ENCODE measurements at places on chromosomes 4 and X.

DNA sequence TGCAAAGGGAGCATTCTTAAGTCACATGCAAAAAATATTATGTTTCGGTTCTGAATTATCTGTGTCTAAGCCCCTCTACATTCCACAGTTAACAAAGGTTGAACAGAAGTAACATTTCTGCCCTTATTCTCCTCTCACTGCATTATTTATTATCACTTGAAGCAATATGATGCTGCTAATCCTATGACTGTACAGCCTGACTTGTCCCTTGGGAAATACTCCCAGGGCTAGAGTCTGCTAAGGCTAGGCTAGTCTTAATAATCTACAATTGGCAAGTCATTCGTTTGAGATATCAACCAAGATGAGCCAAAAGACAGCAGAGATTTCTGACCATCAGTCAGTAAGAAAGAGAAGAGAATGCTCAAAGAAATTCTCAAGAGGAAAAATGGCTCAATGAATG, 226.9 kb upstream of the HCCS start:
- DNase-seq, result no peak

DNA sequence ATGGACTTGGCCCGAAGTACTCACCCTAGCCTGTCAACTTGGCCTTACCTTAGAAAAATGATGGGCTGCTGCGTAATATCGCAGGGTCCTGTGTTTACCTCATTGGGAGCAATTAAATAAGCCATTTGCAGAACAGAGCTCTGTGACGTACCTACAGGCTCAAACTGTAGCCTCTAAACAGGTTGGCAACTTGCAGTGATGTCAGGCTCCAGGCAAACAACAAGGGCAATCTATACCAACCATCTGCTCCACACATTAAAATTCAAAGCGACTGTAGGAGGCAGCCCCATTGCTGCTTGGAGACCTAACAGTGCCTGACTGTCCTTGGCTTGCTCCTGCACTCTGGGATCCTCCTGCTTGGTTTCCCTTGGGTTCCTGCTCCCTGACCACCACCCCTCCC, 17.2 kb downstream of the VGLL1 start:
- no peak for DNase-seq

GRCh38 chr4:17203797-17204196, 305.4 kb upstream of the LDB2 start:
- DNase-seq, result no peak

- no peak for DNase-seq
Measured at GRCh38 chr4:81142744-81143143, 72.3 kb downstream of the PRKG2 start.

DNA sequence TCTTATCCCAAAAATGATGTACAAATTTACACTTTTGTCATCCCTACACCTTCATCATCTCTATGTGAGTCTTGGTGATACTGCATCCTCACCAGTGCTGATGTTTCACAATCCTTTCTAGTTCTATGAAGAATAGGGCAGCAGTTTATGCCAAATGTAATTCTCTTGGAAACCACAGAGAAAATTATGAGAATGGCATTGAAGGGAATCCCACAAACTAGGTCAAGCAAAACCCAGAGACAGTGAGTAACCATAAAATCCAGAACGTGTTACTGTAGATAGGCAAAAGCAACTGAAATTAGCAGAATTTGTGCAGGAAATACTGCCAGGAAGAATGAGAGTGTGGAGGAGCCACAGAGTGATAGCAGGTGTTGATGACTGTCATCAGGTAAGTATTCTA, 24.5 kb downstream of the IL15 start:
- no peak for DNase-seq

DNA sequence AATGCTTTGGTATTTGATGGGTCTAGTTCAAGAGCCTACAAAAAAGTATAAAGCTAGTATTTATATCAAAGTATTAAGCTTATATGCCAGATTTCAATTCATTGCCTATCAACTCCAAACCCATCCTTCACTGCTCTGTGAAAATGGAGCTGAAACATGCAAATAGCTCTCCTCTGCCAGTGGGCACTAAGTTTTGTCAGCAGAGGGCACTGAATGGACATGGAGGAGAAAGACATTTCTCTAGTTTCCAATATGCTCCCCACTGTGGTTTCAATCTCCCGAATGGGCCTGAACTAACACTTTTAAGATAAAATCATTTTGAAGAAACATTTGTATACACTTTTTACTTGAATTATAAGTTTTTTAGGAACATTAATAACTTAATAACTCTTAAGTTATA, 12.4 kb downstream of the PPID start:
- no peak for DNase-seq

DNA sequence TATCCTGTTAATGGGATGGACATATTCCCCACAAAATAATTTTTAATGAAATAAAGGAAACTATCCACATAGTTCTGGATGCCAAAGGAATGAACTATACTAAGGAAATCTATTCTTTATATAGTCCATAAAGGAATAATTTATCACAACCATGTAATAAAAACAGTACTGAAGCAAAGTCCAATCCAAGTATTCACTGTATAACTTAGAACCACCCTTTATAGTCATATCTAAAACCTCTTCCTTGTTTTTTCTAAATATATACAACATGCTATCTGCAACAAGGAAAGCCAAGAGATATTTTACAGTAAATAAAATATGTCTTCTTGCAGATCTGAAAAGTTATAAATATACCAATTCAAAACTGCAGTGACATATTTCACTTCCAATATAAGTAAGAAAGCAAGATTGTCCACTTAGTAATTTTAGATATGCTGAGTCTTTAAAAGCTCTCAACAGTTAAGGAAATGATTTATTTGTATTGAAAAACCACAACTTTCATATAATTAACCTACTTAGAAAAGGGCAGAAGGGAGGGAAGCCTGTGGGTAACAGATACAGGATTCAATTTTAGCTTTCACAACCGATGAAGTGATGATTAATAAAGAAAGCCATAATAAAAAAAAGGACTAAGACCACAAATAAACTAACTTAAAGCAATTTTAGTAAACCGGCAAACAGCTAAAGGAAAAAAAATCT, 8.0 kb downstream of the NR3C2 start:
- no peak for DNase-seq

- DNase-seq, result no peak
Measured at GRCh38 chrX:133655275-133656265, 240.3 kb upstream of the GPC4 start.

DNA sequence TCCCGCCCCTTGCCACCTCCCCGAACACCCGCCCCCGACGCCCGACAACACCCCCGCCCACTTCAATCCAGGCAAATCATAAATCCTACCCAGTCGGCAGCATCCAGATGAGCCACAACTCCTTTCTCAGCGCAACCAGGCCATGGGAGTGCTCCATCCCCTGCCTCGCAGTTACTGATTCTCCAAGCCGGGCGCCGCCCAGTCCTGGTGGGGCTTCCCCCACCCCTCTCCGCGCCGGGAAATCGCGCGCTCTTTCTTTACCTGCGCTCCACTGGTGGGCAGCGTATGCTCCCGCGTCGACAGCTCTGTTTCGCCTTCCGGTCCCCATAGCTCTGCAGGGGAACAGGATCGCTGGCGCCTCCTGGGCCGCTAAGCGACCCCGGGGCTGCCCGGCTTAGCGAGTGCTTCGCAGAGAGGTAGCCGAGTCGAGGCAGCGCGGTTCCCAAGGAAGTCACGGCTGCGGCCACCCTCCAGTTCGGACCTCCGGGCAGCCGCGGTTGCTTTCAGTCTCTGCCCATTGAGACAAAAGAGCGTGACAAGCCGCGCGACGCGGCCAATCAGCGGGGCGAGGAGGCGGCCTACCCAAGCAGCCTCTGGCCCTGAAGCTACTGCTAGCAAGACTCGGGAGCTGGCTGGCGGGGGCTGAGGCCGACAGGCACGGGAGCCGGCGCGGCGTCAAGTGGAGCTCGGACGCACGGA, 43.7 kb upstream of the TMSB15B start:
- peak; percentile 63 for DNase-seq

DNA sequence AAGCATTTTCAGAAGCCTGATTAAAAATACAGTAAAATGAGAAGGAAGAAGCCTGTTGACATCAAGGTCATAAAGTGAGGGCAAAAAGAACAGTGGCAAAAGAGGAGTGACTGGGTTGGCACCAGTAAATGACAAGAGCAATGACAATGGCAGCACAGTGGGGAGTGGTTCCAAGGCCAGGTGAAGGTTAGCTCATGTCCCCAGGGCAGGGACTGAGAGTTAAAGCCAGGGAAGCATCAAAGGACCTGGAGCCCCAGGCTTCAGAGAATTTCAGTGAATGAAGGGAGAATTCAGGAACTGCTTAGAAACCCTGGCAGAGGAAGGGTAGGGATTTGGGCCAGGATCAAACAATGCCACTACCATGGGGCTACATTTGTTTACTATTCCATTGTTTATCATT, 8.8 kb upstream of the PIGA start:
- no peak for DNase-seq

DNA sequence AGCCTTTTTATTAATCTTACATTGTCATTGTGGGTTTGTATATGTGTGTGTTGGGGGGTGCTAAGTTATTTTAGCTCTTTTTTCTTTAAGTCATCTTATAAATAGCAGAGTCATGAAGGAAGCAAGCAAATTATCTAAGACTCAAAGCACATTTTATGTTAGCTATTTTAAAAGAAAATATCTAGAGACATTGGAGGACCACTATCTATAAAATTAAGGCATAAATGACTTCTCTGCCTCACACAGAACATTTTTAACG, 3.7 kb upstream of the PPBP start:
- no peak for DNase-seq

DNA sequence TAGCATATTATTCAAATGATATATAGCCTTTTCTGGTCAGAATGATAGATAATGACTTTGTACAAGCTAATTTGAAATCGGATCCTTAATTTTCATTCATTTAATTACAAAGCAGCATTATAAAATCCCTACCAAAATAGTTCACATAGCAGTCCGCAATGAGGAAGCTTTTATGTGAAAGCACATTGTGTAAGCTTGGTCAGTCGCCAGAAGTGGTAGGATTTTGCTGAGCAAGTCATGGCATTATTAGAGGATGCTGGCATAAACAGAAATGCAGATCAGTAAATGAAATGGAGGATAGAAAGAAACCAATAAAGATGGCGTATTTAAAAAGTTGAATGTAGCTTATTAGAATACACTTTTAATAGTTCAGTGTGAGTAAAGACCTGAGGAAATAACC, 93.2 kb upstream of the DIAPH2 start:
- no peak for DNase-seq

- DNase-seq, result no peak
Measured at GRCh38 chr4:188596021-188596420, 456.8 kb downstream of the TRIML1 start.

GRCh38 chr4:71300964-71301363, 37.9 kb upstream of the SLC4A4 start:
- no peak for DNase-seq

- DNase-seq, result no peak
Measured at GRCh38 chr4:109207061-109207460, 95.4 kb downstream of the COL25A1 start.

DNA sequence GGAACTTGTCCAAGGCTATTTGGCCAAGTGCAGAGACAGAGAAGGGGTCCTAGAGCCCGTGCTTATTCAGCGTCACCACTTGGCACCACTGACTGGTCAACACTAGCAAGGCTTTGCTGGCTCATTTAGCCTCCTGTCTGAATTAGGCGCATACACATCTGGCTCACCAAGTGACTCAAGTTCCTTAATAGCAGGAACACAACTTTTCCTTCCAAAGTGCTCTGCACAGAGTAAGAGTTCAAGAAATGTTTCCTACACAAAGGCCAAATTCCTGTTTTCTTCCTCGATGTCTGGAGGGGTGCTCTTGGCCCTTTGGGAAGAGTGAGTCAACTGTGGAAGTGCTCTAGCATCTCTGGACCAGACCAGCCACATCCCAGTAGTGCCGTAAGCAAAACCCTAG, 26.8 kb upstream of the CENPU start:
- no peak for DNase-seq

DNA sequence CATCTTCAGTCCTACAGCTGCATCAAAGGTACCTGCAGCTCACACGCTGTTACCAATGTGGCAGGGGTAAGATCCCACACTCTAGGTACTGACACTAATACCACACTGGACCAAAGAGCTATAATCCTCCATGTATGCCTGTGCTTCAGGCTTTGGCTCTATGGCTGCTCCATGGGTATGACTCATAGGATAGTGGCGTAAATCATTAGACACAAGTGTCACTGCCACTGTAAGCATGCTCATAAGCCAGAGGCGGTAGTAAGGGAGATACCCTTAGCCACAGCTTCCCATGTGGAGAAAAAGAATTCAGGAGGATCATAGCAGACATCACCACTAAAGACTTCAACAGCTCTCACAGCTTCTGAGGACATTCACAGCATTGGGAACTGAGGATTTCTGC, 287.5 kb downstream of the ACTRT1 start:
- DNase-seq, result no peak

GRCh38 chr4:6267573-6267972, 2.1 kb upstream of the WFS1 start:
- DNase-seq, result no peak

- DNase-seq, result no peak
Measured at GRCh38 chr4:64095398-64095797, 313.9 kb downstream of the TECRL start.

GRCh38 chr4:73866246-73866645, 2.9 kb upstream of the CXCL1 start:
- DNase-seq, result no peak

DNA sequence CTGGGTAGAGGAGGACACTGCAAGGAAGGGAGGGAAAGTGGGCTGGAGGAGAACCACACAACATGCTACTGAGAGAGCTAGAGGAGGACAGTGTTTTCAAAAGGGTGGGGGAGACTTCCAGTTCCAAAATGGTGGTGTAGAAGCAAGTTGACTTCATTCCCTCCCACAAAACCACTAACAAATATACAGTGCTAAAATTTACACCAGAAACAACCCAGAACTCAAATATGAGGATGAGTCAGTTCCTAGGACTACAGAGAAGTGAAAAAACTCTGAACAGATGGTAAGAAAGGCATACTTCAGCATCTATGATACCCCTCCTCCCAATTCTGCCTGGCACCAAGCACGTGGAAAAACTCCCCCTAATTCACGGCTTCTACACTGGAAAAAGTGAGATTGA, 9.8 kb downstream of the AADAT start:
- DNase-seq, result no peak

DNA sequence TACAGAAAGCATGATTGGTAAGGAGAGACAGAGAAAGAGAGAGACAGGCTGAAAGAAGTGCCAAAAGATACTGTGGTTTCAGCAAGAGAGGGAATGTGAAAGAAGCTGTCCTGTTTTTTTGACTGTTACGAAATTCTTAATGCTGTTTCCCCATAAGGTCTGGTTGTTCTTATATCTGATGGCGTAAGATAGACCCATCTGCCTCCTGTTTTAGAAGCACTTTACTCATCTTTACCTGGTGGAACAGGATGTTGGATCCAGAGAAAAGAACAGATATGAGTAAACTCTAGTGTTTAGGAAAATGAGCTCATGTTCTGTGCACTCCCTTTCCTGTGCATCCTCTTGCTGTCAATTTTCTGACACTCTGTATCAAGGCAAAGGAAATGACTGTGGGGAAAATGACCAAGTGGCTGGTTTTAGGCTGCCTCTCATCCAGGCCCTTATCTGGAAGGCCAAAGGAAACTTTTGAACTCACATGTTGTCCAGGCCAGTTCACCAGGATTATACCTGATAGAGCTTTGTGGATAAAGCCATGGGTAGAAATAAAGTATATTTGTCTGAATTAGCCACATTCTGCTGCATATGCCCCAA, 311.7 kb upstream of the HTR2C start:
- DNase-seq, result no peak
